ENCODE measurements at places on chromosomes 5 and 9.

GRCh38 chr9:13750061-13750460 is 470.6 kb upstream of the MPDZ start:
- no peak for DNase-seq

GRCh38 chr5:98816582-98817222 is 43.2 kb downstream of the RGMB start:
- DNase-seq, result no peak

DNA sequence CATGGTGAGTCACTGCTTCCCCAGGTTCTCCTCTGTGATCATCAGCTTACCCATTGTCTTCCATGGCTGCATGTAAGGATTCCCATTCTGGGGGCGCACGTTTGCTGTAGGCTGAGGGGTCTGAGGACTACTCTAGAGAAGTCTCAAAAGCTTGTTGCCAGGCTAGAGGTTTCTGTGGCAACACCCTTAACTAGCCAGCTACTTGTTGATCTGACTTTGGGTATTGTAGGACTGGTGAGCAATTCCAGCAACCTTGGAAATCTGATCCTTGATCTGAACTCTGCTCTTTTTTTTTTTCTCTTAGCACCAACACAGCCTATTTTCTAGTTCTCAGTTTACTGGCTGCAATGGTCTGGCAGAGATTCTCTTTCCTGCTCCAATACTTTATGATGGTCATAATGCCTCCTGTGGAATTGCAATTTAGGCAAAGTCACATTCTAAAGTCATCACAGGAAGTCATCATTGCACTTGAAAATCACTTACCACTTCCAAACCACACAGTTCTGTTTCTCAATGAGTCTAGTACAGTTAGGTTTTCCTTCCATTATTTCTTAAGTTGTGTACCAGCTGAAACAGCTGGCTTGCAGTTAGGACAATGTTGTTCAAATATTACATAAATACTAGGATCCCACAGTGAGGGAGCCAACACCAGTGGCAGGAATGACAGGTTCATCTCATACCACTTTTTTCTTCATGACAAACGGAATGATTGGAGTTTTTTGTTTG is 110.3 kb downstream of the SLC12A2 start:
- no peak for DNase-seq

GRCh38 chr5:87786471-87786870 is 373.7 kb upstream of the CCNH start:
- DNase-seq, result no peak

DNA sequence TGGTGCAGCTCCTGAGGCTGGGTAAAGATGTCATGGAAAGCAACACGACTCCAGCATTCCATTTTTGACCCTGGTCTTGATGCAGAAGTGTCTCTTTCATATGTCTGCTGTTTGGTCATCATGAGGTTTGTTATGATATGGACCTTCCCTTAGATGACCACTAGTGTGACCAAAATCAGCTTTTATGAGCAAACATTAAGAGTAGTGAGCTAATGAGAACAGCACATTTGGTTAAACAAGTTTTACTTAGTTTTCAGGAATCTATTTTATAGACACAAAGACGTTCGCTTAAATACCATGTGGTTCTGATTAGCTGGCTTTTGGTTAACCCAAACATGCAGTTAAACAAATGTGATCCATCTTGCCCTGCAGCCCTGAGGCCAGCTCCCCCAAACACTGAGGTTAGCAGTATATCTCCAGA is 56.7 kb upstream of the ACTBL2 start:
- DNase-seq, result no peak

DNA sequence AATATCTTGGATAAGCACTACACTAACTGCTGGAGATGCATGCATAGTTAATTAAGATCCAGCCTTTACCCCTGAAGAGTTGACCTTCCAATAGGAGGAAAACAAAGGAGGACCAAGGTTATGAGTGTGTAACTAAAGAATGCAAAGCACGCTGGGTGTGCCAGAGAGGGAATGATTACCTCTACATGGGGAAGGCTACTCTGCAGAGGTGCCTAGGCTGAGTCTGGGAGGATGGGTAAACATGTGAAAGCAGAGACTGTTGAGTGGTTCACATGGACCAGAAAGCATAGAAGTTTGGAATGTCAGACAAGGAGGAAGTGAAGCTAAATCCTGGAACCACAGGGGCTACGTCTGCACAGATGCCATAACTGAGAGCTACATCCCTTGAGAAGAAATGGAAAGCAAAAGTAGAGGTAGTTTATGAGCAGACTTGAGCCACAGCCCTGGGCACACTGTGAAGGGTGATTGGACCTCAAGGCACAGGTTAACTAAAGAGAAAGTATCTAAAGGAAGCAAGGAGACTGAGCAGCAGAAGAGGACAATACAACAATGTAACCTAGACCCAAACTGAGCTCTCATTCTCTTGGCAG is 176.2 kb downstream of the DENND1A start:
- no peak for DNase-seq

DNA sequence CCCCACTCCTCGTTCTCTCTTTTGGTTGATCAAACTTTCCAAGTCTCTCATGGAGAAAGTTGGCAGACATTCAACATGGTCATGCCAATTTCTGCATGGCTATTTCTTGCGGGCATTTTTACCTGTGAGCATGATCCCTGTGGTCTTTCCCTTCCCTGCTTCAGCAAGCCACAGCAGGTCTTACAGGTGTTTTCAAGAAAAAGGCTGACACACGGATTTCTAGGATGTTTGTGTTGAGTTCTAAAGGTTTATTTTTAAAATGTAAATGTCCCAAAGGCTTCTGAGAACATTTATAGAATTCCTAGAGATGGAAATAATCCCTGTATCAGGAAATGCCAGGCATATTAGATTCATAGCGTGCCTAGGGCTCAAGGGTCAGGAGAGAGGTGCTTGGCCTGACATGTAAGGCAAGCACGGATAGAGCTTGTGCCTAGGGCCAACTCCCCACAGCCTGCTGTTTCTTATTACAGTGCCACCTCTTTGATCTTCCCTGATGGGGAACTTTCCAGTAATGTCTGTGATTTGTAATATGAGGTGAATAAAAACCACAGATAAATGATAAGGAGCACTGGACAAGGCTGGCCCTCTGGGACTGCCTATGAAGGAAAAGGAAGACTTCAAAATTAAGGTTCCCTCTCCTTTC is 79.8 kb downstream of the MUSK start:
- DNase-seq, result no peak

- no peak for DNase-seq
Measured at GRCh38 chr5:1874771-1875220, 7.9 kb downstream of the IRX4 start.

DNA sequence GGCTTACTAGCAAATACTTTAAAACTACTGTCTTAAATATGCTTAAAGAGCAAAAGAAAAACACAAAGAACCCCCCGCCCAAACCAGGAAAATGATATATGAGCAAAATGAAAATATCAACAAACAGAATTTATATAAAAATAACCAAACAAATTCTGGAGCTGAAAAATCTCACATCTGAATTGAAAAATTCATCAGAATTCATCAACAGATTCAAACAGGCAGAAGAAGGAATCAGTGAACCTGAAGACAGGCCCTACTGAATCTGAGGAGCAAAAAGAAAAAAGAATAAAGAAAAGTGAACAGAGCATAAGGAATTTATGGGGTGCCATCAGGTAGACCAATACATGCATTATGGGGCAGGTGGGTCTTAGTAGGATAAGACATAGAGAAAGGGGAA is 49.8 kb upstream of the SPTLC1 start:
- no peak for DNase-seq

GRCh38 chr9:6024035-6024554 is 8.7 kb upstream of the RANBP6 start:
- DNase-seq, result no peak

DNA sequence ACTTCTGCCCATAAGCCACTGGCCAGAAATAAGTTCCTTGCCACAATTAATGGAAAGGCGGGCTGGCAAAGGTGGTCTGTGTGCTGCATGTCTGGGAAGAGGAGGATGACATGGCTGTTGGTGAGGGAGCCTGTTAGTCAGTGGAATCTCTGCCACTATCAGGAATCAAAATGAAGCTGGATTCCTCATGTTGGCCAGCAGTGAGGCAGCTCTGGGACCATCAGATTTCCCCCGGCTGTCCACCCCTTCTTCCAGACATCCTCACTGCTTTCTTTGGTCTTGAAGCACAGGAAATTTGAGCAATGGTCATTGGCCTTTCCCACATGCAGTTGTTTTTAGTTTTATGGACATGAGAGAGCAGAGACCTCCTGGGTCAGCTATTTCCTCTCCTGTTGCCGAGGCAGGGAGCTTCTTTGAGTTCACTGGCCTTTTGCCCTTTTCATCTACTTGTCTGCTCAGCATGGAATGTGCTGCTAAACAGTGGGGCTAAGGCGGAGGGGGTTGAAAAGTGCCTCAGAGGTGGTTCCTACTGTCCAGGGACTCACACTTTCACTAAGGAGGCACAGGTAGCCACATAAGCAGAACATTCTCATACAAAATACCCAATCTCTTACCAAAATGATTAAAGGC is 34.8 kb upstream of the NEURL1B start:
- no peak for DNase-seq

- DNase-seq, result no peak
Measured at GRCh38 chr5:87582149-87582548, 169.4 kb upstream of the CCNH start.

- no peak for DNase-seq
Measured at GRCh38 chr9:30758726-30759446, 1625.6 kb upstream of the ACO1 start.

GRCh38 chr5:88924330-88924657 is 41.3 kb upstream of the MEF2C start:
- no peak for DNase-seq

DNA sequence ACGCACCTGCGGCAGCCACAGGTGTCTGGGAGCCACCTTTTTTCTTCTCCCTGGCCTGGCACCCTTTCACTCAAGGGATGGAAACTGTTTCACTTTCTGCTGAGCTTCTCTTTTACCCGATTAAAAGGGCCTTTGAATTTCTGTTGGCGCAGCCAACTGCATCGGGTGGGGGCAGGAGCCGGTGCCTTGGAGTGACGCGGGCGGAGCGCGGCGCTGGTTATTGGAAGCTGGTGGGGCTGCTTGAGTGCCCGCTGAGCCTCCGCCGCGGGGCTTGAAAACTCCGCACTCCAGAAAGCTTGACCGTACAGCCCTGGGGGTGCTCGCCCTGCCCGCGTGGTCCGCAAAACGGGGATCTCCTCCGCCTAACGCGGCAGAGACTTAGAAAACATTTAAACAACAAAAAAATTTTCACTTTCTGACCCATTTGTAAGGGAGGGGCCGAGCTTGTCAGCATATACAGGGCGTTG is 52.0 kb upstream of the TJP2 start:
- peak; percentile 56 for DNase-seq

DNA sequence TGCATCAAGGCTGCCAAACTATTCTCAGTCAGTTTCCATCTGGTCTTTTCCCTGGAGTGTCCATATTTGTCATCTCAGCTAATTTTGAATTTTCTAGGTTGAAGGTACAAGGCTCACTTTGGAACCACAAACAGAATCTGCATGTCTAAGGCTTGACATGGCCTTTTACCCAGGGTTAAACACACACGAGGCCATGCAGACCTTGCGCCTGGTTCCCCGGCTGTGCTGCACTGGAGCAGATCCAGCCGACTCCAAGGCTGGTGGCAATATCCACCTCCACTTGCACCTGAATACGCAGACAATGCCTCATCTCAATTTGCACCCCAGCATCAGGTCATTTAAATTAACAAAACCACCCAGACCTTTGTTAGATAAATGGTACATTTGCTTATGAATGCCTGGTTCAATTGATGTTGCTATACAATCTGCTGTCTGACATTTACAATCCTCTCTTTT is 276.2 kb downstream of the HSPA4 start:
- DNase-seq, result no peak

DNA sequence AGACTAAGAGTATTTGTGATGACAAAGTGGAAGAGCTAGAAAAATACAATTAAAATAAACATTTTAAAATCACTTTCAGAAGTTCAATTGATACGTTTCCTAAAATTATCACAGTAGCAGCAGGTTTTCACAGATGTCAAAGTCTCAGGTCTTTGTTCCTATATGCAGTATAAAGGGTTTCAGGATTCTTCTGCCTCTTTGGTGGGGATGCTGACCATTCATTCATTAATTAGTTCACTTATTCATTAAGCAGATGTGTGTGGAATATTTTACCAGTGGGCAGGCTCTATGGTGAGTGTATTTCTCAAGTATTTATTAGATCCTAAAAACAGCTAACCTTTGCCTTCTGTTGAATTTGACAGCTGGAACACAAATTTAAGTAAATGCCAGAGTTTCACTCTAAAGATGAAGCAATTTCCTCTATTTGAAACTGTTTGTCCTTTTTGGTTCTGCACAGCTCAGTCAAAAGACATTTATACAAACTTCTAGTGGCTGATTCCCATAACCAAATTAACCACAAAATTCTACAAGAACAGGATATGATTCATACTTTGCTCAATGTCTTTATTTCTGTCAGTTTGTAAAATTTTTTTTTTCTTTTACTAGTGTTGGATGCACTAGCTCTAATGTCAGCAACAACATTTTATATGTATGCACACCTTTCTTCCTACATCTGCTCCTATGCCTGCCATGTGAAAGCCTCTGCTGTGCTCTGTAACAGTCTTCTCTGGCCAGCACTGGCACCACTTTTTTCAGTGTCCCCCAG is 75.9 kb upstream of the PRR16 start:
- no peak for DNase-seq

- DNase-seq, result no peak
Measured at GRCh38 chr9:115042781-115043509, 75.0 kb downstream of the TNC start.

All from amygdala (tissue), 56 donors.